ENCODE measurements at places on chromosomes 12 and 14.

- no peak for DNase-seq
- H3K36me3 ChIP-seq, result peaks cover 2% of the 10 kb centered on the region
- peak overlapping the region; percentile 70 for H3K27ac ChIP-seq
- no peaks in the 10 kb centered on the region for H3K27me3 ChIP-seq
Measured at GRCh38 chr12:11705010-11705409, 55.5 kb downstream of the ETV6 start.

- H3K27me3 ChIP-seq, result no peaks in the 10 kb centered on the region
- no peak overlapping the region for H3K4me3 ChIP-seq
- DNase-seq, result no peak
- H3K36me3 ChIP-seq, result no peaks in the 10 kb centered on the region
- no peaks in the 10 kb centered on the region for H3K4me1 ChIP-seq
Measured at GRCh38 chr12:27213830-27214787, 30.0 kb upstream of the STK38L start.

DNA sequence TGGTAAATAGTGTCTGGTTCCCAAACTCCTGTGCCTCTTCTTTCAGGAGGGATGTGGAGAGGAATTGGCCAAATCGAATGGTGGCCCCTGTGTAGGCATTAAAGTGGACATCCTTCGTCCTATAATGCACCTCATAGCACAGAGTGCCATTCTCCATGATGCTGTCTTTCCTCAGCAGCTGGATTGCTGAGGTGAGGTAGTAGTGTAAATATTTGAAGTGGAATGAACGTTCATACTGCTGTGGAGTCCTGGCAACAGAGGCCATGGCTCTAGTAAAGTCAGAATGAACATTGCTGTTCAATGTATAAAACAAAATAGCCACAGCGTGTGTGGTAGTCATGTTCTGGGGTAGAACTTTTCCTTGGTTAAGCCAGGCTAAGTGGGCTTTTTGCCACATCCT, 2.7 kb downstream of the ART4 start:
- H3K27ac ChIP-seq, result peak overlapping the region; percentile 92
- peaks cover 49% of the 10 kb centered on the region for H3K4me1 ChIP-seq
- H3K4me3 ChIP-seq, result no peak overlapping the region
- H3K36me3 ChIP-seq, result peaks cover 1% of the 10 kb centered on the region

GRCh38 chr14:101469382-101470247, 91.7 kb upstream of the DIO3 start:
- no peaks in the 10 kb centered on the region for H3K36me3 ChIP-seq
- H3K27me3 ChIP-seq, result no peaks in the 10 kb centered on the region
- H3K27ac ChIP-seq, result no peak overlapping the region
- no peaks in the 10 kb centered on the region for H3K4me1 ChIP-seq
- H3K4me3 ChIP-seq, result no peak overlapping the region
- DNase-seq, result peak; percentile 76

GRCh38 chr14:51035611-51036192, 59.2 kb downstream of the TRIM9 start:
- H3K4me3 ChIP-seq, result no peak overlapping the region
- H3K27ac ChIP-seq, result no peak overlapping the region
- H3K4me1 ChIP-seq, result peaks cover 10% of the 10 kb centered on the region
- no peak for DNase-seq
- no peaks in the 10 kb centered on the region for H3K36me3 ChIP-seq
- no peaks in the 10 kb centered on the region for H3K27me3 ChIP-seq

All from osteocyte (in vitro differentiated cells).